ENCODE measurements at places on chromosomes 5 and 9.

- DNase-seq: no peak
Measured at GRCh38 chr9:130301483-130302286, 36.1 kb downstream of the HMCN2 start.

GRCh38 chr5:8683496-8683895, 814.5 kb downstream of the MTRR start:
- no peak for DNase-seq

DNA sequence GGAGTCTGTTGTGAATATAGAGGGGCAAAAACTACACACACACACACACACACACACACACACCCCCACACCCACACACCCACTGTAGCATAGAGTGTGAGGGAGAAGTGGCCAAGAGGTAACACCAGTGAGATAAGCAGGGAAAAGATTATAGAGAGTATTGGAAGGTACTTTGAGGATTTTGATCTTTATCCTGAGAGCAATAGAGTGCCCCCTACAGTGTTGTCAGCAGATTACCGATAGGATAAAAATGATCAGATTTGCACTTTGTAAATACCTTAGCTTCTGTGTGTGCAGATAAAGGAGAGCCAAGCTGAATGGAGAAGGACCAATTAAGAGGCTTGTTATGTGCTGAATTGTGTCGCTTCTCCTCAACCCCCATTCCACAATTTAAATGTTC, 32.3 kb downstream of the ERCC6L2 start:
- DNase-seq: no peak

GRCh38 chr5:6634788-6635430, 1.7 kb downstream of the SRD5A1 start:
- no peak for DNase-seq

GRCh38 chr5:131212471-131213021, 41.8 kb downstream of the LYRM7 start:
- DNase-seq: no peak

GRCh38 chr5:115673596-115673995, 47.8 kb upstream of the TMED7 start:
- DNase-seq: no peak

GRCh38 chr9:12648925-12649324, 44.3 kb upstream of the TYRP1 start:
- no peak for DNase-seq

All from amygdala (tissue), 56 donors.